Activated T-helper 2 cell treated with anti-CD3 and anti-CD28 coated beads, Interferon-gamma antibody, Interleukin-2, Interleukin-4, amounts not matched to agents 10 μg/mL and 5 μg/mL and 100 μg/mL, durations not matched to agents 14 hours and 24 hours and 36 hours (primary cell): ENCODE measurements at places on chromosomes 6 and 20. TPM values are rescaled to one million over a fixed set of nuclear protein-coding genes. Genes with fewer than 3 reads are reported as not detected.

HAO1 gene
- total RNA-seq: not detected in 2 replicates

FERMT1 gene
- 0.84 and 1.5 TPM in 2 replicates for total RNA-seq

RIPPLY2 gene
- not detected in 2 replicates for total RNA-seq

SMAP1 gene
- 25.9 and 26.0 TPM in 2 replicates for total RNA-seq

NOX3 gene
- total RNA-seq: not detected in 2 replicates

ME1 gene
- 0.05 TPM in 1 of 2 replicates, not detected in the other for total RNA-seq

TLDC2 gene
- not detected in 2 replicates for total RNA-seq

OR12D3 gene
- total RNA-seq: not detected in 2 replicates

FGD2 gene
- total RNA-seq: 0.64 and 0.87 TPM in 2 replicates

TEAD3 gene
- 1.8 and 2.0 TPM in 2 replicates for total RNA-seq

MYH7B gene
- 0.30 and 0.34 TPM in 2 replicates for total RNA-seq

PTCRA gene
- not detected in 2 replicates for total RNA-seq
